Hematopoietic multipotent progenitor cell (in vitro differentiated cells): ENCODE measurements at places on chromosomes 5 and 9.
A peak's percentile ranks its signal among the peaks of the same experiment; 100 is the strongest.

DNA sequence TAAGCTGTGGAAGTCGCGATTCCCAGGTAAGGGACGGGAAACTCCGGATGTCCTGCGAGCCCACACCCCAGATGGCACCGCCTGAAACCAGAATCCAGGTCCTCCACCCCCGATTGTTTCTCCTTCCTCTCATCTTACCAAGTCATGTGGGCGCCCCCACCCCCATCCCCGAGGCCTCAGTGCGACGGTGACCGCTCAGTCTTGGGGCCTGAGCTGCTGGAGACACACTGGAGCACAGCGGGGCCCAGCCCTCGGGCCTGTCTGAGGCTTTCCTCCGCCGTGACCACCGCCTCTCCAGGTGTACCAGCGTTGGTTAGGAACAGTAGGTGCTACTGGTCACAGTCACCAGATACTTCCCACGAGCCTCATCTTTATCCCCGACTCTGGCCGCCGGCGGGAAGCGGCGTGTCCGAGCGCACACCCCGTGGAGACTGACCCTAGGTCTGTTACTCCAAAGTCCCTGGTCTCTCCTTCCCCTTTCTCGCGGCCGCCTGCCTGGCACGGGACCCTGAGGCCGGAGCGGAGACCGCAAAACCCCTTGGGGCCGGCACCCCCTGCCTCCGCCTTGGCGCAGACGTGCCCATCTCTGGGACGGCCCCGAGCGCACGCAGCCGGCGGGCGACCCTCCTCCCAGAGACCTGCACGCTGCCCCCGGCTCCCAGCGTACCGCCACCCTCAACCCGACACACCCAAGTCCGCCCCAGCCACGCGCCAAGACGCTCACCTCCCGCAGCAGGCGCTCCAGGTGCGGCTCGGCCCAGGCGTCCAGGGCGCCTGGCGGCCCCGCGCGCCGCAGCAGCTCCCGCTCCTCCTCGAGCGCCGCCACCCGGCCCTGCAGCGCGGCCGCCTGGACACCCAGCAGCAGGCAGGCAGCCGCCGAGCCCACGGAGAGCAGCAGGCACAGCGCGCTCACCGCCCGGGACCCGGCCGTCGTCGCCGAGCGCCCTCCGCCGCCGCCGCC lies 733 bp downstream of the COL23A1 start:
- no peak for DNase-seq

DNA sequence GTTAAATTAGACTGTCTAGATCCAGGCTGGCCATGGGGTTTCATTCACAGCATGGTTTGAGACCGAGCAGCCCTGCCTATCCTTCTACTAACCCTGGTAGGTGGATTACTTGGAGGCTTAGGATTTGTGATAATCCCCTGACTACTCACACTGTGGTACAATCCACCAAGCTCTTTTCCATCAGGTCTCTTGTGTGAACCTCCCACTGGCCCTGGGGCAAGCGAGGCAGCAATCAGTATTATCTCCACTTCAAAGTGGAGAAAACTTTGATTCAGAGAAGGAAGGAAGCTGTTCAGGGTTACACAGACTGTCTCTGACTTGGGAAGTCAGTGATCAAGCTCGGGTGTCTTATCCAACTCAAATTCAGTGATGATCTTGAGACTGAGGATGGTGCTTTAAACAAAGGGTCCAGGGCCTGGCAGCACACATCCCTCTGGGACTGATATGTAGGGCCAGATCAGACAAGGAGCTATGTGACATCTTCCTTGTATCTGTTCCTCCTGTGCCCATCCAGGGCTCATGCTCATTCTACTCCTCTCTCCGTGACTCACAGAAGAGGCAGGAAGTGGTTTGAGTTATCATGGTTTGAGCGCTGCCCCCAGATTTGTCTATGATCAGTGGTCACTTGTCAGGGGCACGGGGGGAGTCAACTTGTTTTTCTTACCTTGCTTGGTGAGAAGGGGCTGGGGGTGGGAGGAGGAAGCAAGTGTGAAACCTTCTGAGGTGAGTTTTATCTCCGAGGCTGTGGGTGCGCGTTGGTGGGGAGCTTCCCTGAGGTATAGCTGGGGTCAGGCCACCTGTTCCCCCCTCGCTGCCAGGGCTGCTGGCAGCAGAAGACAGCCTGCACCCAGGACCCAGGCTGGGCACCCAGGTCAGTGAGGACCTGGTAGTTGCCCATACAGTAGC lies 48.6 kb downstream of the RGS3 start:
- DNase-seq: peak; percentile 31

DNA sequence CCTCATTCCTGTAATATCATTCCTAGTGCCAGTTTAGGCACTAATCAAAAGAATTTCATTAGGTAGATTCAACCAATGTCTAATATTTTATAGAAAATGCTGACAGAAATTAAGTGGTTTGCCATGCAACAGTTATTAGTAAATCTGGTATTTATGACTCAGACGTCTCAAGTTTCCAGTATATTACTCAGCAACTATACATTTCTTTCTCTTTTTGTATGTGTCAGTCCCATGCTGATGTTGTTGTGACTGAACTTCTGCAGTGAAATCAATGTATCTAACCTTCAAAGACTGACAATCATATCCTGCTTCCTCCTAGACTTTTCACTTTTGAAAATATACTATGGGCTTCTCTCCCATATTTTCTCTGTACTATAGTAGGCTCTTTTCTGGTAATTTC lies 822.5 kb downstream of the NR2F1-AS1 start:
- no peak for DNase-seq

- DNase-seq: no peak
These were observed 12.9 kb upstream of the CARNMT1 start for GRCh38 chr9:75041041-75041440.

- DNase-seq: no peak
These were observed 42.9 kb downstream of the ZCCHC7 start for GRCh38 chr9:37163299-37163698.

DNA sequence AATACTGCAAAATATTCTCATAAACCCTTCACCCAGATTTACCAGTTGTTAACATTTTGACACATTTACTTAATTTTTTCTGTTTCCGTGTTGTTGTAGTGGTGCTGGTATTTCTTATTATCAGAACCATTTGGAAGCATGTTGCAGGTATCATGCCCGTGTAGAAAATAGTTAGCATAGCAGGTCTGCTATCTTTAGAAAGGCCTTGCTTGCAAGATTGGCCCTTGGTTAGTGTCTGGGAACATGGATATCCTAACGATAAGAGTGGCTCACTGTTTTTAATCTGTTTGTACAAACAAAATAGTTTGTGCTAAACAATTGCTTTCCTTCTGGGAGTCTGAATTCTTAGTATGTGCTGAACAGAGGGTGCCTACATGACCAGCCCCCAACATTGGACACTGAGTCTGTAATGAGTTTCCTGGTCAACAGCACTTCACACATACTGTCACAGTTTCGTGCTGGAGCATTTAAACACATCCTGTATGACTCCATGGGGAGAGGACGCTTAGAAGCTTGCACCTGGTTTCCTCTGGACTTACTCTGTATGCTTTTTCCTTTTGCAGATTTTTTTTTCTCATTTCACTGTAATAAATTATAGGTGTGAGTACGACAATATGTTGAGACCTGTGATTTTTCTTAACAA lies 66.9 kb downstream of the MAN2A1 start:
- DNase-seq: no peak

DNA sequence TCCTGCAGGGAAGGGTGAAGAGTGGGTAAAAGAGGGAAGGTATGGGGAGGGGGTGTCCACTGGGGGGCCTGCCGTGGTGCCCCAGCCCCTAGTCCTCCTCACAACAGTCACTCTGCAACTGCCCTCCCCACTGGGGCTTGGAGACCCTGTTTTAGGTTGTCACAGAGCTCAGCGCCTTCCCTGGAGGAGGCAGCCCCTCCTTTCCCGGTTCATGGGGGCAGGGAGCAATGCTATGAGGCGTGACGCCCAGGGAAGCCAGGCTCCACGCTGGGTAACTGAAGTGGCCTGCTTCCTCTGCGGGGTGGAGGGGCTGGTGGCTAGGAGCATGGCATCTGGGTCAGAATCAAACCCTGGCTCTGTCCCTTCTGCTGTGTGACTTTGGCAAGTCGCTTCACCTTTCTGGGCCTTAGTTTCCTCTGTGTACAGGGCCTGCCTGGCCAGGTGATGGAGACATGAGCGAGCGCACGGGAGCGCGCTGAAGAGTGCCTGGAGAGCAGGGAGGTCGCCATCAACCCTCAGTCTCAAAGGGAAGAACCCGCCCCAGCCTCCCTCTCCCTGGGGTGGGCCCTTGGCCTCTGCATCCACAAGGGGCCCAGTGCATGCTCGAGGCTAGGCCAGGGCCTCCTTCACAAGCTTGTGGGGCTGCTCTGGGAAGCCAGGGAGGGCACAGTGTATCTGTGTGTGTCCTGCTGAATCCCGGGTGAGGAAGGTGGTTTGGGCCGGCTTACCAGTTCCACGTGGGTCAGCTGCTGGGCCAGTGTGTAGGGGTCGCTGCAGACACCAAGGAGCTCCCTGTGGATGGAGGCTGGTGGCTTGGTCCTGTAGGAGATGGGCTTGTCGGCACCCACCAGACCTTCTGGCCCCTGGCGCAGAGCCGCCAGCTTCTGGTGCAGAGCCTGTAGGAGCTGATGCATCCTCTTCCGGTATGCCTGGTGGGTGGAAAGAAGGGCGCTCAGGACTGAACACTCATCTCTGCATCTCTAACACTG lies 56.4 kb upstream of the RNF130 start:
- DNase-seq: no peak

GRCh38 chr9:6590334-6590733 lies 55.2 kb downstream of the GLDC start:
- DNase-seq: no peak

DNA sequence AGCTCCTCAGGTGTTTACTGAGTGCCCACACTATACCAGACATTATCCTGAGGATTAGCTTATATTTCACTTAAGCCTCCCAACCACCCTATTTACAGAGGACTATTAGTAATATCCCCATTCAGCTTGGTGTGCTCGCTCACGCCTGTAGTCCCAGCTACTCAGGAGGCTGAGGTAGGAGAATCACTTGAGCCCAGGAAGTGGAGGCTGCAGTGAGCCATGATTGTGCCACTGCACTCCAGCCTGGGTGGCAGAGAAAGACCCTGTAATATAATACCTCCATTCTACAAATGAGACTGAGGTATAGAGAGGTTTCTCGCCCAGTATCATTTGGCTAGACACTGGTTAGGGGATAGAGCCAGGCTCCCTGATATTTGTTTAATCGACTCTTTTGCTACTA lies 18.0 kb upstream of the MATR3 start:
- DNase-seq: no peak

- DNase-seq: peak; percentile 43
These were observed 1.6 kb downstream of the FSTL4 start for GRCh38 chr5:133610489-133611356.

- no peak for DNase-seq
These were observed 1094.9 kb downstream of the MAT2B start for GRCh38 chr5:164600274-164600673.

DNA sequence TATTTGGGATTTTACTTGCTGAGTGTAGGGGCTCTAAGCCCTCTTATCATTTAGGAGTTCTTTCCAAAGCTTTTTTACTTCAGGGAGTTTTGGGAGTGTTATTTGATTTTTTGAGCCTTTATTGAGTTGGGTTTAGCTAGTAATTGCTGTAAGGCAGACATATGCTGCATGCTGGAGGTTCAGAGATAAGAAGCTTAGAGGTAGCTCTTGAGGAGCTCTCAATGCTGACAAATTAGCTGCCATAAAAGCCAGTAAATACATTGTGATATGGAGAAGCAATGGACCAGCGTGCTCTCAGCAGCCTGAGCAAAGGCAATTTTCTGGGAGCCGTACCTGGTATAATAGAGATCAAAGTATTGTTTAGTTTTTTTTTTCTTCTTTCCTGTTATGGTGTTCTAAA lies 11.6 kb downstream of the ARHGEF28 start:
- no peak for DNase-seq

GRCh38 chr5:159819591-159820411 lies 96.5 kb upstream of the ADRA1B start:
- DNase-seq: peak; percentile 32

GRCh38 chr9:70573308-70573707 lies 158.9 kb upstream of the KLF9 start:
- no peak for DNase-seq

GRCh38 chr9:127640908-127641545 lies 28.9 kb downstream of the STXBP1 start:
- DNase-seq: no peak

DNA sequence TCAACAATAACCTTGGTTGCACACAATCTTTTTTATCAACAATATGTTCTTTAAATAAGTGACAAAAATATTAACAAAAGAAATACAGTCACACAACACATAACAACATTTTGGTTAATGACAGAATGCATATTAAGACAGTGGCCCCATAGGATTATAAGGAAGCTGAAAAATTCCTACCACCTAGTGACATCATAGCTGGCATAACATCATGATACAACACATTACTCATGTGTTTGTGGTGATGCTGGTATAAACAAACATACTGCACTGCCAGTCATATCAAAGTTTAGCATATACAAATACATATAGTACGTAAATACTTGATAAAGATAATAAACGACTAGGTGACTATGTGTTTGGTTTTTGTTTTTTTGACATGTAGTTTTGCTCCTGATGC lies 344.8 kb upstream of the POU5F2 start:
- DNase-seq: no peak

GRCh38 chr5:92518318-92518904 lies 1062.6 kb downstream of the NR2F1-AS1 start:
- no peak for DNase-seq

DNA sequence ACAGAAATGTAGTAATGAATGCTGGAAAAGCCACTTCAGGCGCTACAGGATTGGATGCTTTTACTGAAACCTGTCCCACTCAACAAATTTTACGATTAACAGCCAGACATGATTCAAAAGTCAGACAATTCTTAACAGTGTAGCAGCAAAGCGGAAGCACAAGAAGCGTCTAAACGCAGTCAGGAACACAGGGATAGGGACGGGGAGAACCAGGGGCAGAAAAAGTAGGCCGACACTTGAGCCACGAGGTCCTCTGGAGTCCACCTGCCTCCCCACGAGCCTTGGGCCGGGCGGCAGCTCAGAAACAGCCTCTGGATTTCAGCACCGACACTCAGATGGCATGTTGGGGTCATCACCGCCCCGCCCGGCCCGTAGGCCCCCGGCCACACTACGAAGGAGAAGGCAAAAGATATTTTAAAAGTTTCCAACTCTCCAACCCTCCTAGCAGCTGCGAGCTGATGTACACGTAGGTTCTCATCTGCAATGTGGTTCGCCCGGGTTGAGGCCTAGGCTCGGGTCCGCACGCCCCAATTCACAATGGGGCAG lies 615 bp downstream of the RACK1 start:
- DNase-seq: no peak

DNA sequence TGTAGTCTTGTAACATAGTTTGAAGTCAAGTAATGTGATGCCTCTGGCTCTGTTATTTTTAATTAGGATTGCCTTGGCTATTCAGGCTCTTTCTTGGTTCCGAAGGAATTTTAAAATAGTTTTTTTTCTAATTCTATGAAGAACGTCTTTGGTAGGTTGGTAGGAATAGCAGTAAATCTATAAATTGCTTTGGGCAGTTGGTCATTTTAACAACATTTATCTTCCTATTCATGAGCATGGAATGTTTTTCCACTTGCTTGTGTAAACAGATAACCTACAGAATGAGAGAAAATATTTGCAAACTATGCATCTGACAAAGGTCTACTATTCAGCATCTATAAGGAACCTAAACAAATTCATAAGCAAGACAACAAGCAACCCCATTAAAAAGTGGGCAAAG lies 173.2 kb upstream of the TRPC7 start:
- no peak for DNase-seq

- DNase-seq: no peak
These were observed 559.5 kb upstream of the SGCD start for GRCh38 chr5:155767470-155767869.
